ENCODE measurements at places on chromosomes 16 and 17.

DNA sequence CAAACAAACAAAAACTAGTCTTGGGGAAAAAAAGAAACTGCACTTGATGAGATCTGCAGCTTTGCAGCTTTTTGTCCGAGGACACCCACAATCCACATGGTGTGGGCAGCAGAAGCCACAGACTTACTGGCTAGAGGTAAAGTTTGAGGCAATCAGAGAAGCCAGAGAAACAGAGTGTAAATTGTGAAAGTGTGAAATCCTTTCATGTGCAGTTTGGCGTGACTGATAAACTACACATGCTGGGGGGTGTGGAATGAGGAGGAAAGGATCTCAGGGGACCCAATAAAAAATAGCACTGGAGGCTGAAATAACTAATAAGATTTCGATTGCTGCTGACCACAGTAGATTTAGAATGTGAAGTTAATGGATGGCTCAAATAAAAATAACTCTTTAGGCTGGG, 42.4 kb upstream of the HOXB13 start:
- no peak for DNase-seq

- DNase-seq: no peak
These were observed 5.2 kb upstream of the ATP6V0A1 start for GRCh38 chr17:42453439-42453838.

- DNase-seq: no peak
These were observed 1.2 kb downstream of the SLC52A1 start for GRCh38 chr17:5034063-5034462.

DNA sequence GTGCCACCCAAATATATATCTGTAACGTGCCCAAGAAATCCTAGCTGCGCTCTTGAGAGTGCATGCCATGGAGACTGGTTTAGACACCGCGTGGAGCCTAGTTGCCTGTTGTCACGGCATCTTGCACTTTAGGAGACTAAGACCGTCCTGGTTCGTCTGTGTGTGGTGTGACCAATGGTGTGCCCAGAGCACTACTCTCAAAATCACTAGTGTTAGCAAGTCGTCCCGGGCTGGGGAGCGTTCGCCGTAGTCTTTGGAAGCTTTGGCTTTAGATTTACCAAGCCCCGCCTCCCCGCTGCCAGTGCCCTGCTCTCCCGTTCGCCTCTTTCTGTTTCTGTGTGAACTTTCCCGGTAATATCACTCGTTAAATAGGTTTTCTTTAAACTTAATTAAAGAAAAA, 27.0 kb downstream of the CLUH start:
- DNase-seq: no peak

- no peak for DNase-seq
These were observed 301.8 kb downstream of the IRF8 start for GRCh38 chr16:86200722-86201121.

DNA sequence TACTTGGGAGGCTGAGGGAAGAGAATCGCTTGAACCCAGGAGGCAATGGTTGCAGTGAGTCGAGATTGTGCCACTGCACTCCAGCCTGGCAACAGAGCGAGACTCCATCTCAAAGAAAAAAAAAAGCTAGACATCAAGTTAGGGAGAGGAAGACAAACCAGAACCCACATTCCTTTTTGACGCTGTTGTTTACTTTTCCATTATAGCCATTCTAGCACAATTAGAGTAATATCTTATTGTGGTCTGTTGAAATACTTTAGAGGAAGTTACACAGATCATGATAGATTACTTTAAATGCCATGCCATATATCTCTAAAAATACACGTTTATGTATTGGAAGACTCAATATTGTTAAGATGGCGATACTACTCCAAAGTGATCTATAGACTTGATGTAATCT, 16.5 kb upstream of the ABCC1 start:
- DNase-seq: no peak

GRCh38 chr17:75773121-75773807, 8.3 kb upstream of the GALK1 start:
- no peak for DNase-seq

Measured in mucosa of gallbladder (tissue), 1 donor.